Heart left ventricle (tissue), 16 donors: ENCODE measurements at places on chromosomes 3 and 15.
A peak's percentile ranks its signal among the peaks of the same experiment; 100 is the strongest.

- H3K4me3 ChIP-seq = no peak overlapping the region
- H3K36me3 ChIP-seq = no peaks in the 10 kb centered on the region
- H3K4me1 ChIP-seq = no peaks in the 10 kb centered on the region
- no peak for DNase-seq
- no peaks in the 10 kb centered on the region for H3K27me3 ChIP-seq
These were observed 1052.4 kb downstream of the TUSC7 start for GRCh38 chr3:117761703-117762620.

DNA sequence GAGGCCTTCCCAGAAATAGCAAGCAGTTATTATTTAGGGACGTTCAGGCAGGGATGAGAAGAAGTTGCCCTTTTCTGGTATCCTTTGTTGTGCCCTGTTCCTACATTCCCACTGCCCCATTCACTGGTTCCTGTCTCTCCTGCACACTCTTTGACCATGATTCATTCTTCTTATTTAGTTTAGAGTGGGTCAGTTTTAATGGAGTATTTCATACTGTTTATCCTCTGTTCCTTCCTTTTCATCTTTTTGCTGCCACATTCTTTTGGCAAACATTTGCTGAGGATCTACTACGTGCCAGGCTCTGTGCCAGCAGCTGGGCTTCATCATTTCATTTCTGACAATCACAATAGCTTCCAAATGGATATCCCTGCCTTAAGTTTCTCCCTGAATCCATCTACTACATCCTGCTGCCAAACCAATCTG lies 11.8 kb upstream of the EID1 start:
- no peak for DNase-seq
- H3K36me3 ChIP-seq = no peaks in the 10 kb centered on the region
- no peaks in the 10 kb centered on the region for H3K27me3 ChIP-seq
- no peaks in the 10 kb centered on the region for H3K4me1 ChIP-seq
- H3K27ac ChIP-seq = no peak overlapping the region

DNA sequence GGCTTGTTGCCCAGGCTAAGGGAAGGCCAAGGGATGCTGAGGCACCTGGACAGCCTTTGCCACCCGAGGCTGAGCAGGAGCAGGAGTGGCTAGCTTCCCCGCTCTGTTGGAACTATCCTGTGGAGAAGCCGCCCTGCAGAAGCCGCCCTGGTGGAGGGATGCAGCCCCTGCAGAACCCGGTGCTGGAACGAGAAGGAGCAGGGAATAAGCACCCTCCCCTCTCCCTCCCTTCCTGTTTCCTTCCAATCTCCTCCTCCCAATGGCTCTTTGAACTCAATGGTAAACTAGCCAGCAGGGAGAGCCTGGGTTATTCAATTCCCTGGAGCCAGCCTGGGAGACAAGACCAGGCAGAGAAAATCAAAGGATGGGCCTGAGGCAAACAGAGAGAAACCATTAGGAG lies 11.8 kb upstream of the HRG start:
- no peak overlapping the region for H3K27ac ChIP-seq
- no peaks in the 10 kb centered on the region for H3K27me3 ChIP-seq
- no peak for DNase-seq

- no peaks in the 10 kb centered on the region for H3K4me1 ChIP-seq
- no peaks in the 10 kb centered on the region for H3K27me3 ChIP-seq
- H3K27ac ChIP-seq = no peak overlapping the region
These were observed 31.7 kb downstream of the GPR149 start for GRCh38 chr3:154398084-154398967.

- no peaks in the 10 kb centered on the region for H3K27me3 ChIP-seq
- no peak overlapping the region for H3K4me3 ChIP-seq
- no peaks in the 10 kb centered on the region for H3K4me1 ChIP-seq
- DNase-seq = peak; percentile 23
These were observed 520.1 kb downstream of the ROBO1 start for GRCh38 chr3:79247725-79248043.

DNA sequence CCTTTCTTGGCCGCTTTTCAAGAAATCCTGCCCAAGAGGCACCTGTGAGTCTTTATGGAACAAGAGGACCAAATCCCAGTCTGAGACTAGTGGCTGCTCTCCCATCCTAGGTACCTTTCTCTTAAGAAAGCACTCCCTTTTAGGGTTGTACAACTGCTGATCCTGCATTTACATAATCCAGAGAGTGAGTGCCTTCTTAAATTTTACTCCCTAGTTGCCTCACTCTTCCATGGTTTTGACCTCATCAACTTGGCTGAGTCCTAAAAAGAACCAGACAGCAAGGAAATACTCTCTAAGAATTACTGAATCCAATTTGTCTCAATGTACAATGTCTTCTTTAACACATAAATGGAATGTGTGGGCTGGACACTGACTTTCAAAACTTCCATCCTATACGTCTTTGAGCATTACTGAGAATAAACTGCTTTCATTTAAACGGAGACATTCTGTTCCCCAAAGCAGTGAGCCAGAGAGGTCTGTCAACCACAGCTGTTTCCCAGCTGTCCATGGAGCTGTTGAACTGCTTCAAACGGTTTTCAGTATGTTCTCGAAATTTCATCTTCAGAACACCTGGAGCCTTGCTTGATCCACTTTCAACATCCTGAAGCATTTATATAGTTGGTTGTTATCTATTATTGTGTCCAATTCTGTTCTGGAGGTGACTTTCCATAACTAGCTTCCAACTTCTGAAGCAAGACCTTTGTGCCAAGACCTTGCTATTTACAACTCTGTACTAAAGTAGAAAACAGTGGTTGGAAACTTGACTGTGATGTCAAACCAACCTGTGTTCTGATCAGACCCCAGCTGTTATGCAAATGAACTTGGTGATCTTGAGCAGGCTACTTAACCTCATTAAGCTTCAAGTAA lies 179.1 kb downstream of the SLC9A9 start:
- H3K36me3 ChIP-seq = no peaks in the 10 kb centered on the region
- DNase-seq = no peak
- no peak overlapping the region for H3K27ac ChIP-seq
- H3K4me3 ChIP-seq = no peak overlapping the region

DNA sequence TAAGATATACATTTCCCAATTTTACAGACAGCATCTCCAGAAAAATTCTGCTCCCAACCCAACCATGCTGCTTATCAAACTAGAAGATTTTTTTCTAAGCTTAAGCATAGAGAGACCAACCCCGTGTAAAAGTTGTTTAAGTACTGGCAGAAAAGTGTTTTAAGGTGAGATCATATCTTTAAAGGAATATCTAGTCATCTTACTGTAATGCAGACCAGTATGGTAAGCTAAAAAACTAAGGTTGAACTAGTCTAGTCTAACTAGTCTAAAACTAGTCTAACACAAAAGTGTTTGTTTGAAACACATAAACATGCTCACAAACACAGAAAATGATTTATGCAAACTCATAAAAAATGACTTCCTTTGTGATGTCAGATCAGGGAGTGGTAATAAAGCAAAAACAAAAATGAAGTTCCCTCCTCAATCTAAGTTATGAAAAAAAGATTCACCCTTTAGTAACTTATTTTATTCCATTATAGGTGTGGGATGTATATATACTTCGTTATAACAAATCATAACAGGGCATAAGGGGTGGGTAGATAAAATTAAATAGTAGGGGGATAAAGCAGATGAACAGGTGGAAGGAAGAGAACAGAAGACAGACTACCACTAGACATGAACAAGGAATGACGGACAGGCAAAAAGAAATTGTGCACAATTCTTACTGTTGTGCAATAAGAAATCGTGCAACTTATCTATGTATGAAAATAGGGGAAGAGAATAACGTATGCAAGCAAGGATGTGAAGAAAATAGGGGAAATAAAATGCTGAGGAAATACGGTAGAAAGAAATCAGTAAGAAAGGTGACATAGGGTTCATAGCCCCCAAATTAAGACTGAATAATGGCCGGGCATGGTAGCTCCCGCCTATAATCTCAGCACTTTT lies 10.0 kb downstream of the MYO5A start:
- no peak overlapping the region for H3K27ac ChIP-seq
- H3K27me3 ChIP-seq = no peaks in the 10 kb centered on the region
- no peak for DNase-seq
- H3K36me3 ChIP-seq = no peaks in the 10 kb centered on the region
- H3K4me3 ChIP-seq = no peak overlapping the region

DNA sequence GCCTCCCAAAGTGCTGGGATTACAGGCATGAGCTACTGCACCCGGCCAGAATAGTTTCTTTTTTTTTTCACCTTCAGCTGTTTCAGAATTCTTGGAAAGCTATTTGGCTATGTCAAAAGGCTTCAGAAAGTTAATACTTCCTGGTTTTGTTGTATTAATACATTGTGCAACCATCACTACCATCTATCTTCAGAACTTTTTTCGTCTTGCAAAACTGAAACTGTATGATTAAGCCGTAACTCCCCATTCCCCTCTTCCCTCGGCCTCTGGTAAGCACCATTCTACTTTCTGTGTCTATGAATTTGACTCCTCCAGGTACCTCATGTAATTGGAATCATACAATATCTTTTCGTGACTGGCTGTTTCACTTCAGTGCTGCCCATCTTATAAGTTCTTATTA lies 5.2 kb upstream of the NOX5 start:
- no peak for DNase-seq
- no peaks in the 10 kb centered on the region for H3K4me1 ChIP-seq
- H3K36me3 ChIP-seq = no peaks in the 10 kb centered on the region
- no peaks in the 10 kb centered on the region for H3K27me3 ChIP-seq
- no peak overlapping the region for H3K27ac ChIP-seq
- H3K4me3 ChIP-seq = no peak overlapping the region

DNA sequence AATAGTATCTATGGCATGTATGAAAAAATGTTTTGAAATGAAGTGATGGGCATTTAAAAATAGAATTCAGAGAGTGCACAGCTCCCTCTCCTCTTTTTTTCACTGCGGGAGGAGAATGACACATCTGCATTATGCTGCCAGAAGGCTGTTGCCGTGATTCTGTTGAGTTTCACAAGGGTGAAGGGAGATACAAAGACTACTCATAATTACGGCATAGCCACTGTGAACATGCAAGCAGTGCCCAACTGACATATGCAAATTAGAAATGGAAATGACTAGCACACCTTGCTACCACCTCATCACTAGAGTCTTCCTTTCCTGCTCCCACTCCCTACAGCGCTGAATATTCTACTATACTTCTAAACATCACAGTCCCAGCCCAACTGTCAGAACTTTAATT lies 20.1 kb downstream of the IFT57 start:
- H3K36me3 ChIP-seq = peaks cover 23% of the 10 kb centered on the region
- H3K27me3 ChIP-seq = no peaks in the 10 kb centered on the region
- no peak for DNase-seq
- no peaks in the 10 kb centered on the region for H3K4me1 ChIP-seq
- H3K27ac ChIP-seq = no peak overlapping the region
- H3K4me3 ChIP-seq = no peak overlapping the region

DNA sequence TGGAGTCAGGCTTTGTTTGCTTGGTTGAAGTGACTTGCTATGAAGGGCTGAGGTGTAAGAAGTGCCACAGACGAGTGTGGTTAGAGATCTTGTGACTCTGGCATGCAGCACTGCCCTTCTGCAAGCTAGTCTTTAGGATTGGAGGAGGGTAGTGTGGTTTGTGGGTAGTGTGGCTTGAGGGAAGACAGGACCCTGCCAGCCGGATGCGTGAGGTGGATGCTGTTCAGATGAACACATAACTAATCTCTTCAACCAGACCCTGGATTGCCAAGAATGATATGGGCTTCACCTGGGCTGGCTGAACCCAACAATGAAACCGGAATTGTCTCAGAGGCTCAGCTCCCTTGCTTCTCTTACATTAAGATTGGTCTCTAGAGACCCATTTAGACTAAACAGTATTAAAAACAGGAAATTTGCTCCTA lies 32.7 kb downstream of the STARD9 start:
- peaks cover 8% of the 10 kb centered on the region for H3K36me3 ChIP-seq
- H3K4me1 ChIP-seq = peaks cover 18% of the 10 kb centered on the region
- peak overlapping the region; percentile 40 for H3K27ac ChIP-seq
- no peak overlapping the region for H3K4me3 ChIP-seq

- peaks cover 58% of the 10 kb centered on the region for H3K36me3 ChIP-seq
- H3K27me3 ChIP-seq = no peaks in the 10 kb centered on the region
- DNase-seq = no peak
- H3K27ac ChIP-seq = no peak overlapping the region
- peaks cover 30% of the 10 kb centered on the region for H3K4me1 ChIP-seq
These were observed 2.6 kb upstream of the ULK3 start for GRCh38 chr15:74845581-74845980.

DNA sequence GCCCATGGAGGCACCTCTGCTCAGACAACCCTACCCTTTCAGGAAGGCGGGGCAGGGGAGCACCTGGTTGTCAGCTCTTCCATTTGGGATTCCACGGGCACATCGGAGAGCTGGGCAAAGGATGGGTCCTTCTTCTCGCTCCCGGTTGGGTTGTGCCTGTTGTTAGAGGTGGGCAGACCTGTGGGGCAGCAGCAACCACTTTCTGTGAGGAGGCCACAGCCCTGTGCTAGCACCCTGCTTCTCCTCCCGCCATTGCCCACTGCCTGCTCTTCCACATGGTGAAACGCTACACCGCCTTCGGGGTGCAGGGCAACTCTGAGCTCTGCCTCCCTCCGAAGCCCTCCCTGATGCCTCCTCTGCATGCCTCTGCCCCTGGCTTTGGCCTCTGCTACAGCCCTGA lies 7.0 kb upstream of the HHATL start:
- H3K36me3 ChIP-seq = no peaks in the 10 kb centered on the region
- DNase-seq = peak; percentile 25
- no peak overlapping the region for H3K4me3 ChIP-seq

GRCh38 chr3:56787784-56788256 lies 13.9 kb downstream of the ARHGEF3 start:
- no peaks in the 10 kb centered on the region for H3K27me3 ChIP-seq
- no peaks in the 10 kb centered on the region for H3K36me3 ChIP-seq
- H3K27ac ChIP-seq = peak overlapping the region; percentile 78
- DNase-seq = no peak
- no peak overlapping the region for H3K4me3 ChIP-seq
- H3K4me1 ChIP-seq = peaks cover 61% of the 10 kb centered on the region
